Cardiac muscle cell (in vitro differentiated cells and primary cell): ENCODE measurements at places on chromosomes 5 and 9.
A peak's percentile ranks its signal among the peaks of the same experiment; 100 is the strongest.

- no peak for DNase-seq
Observed at GRCh38 chr5:35987776-35988175, 3.4 kb downstream of the UGT3A1 start.

DNA sequence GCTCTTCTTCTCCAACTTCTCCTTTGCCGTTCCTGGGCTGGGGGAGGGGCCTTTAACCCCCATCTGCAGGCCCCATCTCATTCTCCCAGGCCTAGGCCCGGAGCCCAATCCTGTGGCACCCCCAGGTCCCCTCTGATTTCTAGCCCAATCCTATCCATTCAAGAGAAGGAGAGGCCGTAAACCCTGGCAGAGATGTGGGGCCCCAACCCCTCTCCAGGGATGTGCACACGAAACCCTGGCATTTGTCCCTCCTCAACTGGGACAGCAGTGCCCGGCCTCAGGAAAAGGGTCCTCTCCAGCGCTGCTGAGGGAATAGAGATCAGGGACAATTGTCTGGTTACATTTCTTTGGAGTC is 24.2 kb upstream of the ADAMTS2 start:
- DNase-seq: no peak

DNA sequence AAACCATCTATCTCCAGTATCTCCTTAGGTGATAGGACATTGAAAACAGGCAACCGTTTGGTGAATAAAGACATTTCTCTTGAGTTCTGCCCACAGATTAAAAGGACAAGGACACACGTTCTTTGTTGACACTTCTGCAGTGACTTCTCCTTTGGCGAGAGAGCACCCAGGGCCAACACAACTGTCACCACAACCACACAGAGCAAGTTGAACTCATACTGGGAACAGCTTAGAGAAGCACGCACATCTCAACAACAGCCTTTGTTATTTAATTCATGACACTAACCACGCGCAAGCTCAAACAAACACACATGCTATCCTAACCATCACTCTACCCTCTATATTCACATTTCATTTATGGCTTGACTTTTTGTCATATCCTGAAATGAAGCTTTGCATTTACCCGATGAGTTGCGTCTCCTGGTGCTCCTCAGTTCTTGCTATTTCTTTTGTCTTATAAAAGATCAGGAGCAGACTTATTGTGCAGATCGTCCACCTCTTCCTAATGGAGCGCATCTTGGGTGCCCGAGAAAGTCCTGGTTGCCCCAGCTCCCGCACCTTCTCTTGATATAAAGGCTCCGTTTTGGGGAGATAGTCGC is 543 bp downstream of the ST8SIA4 start:
- no peak for DNase-seq

DNA sequence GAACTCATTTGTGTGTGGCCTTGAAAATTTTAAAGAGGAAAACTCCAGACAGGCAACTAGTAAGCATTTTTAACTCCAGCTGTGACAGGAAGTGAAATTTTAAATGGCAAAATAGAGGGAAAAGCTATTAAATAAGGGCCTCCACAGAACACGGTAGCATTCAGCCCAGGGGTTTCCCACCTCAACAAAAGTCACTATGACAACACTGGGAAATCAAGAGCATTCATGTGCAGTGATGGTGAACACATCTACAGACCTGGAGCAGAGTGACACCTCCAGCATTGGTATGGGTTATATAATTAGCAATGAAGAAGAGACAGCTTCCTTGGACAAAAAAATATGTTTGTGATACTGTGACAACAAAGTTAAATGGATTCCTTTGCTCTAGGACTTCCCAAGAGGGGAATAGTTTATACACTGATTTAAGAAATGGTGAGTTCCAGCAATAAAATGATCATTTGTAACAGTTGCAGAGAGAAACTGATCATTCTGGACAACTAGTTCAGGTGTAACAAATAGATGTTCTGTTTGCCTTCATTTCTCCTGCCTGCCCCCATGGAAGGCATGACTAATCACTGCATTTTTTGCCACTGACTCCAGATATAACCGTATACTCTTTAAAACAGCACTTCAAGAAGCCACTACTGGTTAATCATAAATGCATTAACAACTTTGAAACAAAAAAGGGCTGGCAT is 93.3 kb upstream of the SLC44A1 start:
- DNase-seq: peak; percentile 30

DNA sequence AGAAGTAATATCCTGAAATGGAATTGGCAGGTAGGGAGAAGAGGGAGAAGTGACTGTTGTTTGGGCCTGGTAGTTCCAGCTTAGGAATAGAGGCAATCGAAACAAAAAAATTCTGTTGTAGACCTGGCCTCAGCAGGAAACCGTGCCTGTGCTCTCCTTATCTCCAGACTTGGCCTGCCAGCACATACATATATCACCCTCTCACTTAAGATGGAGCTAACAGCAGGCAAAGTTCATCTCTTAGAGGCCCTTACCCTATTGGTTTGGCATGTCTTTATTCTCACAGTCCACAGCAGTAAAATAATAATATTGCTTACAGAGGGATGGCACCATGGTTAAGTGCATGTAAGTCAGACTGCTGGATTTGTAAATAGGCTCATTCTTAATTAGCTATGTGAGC is 19.6 kb upstream of the TNC start:
- DNase-seq: no peak

- DNase-seq: no peak
Observed at GRCh38 chr5:87298692-87299362, 31.1 kb downstream of the RASA1 start.

DNA sequence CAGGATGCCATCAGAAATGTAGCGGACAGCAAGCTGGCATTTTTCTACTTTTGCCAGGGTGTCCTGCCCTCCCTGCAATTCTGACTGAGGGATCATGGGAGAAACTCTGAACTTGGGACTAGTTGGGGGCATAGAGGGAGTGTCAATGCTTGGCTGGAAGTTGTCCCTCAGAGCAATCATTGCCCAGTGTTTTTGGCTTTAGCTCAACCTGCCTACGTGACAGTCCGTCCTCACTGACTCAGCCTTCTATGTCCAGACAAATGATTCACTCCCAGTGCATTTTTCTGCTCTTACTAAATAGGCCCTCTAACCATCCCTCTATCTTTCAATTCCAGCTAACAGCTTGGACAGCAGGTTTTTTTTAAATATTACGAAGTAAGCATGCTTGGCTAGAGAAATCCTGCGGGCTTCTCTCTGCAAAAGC is 627.4 kb downstream of the TLR4 start:
- DNase-seq: no peak

DNA sequence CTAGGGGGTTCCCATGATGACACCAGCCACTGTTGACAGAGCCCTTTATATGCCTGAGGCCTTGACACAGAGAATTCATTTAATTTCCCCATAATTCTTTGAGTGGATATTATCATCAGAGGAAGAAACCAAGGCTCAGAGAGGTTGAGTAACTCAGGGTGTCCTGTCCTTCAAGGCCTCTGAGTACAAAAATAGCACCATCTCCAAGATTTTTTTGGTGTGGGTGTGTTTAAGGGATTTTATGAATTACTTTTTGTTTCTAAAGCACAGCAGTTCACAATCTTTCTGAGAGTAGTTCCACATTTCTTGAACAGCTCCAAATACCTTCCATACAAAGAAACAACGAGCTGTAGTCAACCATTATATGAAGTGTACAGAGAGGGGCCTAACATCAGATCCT is 6.2 kb upstream of the GSN start:
- DNase-seq: no peak

DNA sequence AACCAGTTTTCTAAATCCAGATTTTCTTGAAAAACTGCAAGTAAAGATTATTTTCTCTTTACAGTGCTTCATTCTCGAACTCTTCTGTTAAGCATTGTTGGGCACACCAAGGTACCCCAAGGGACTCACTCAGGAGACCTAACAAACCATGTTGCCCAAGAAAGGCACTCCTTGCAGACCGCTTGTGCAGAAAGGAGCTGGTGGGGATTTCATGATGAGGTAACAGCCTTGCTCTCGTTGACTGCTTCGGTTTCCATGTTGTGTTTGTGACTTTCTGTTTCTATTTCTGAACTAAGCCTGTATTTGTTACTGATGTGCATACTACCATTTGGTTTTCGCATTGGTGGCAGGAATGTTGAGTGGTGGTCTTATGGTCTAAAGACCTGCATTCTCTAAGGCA is 266.6 kb upstream of the DAP start:
- no peak for DNase-seq

DNA sequence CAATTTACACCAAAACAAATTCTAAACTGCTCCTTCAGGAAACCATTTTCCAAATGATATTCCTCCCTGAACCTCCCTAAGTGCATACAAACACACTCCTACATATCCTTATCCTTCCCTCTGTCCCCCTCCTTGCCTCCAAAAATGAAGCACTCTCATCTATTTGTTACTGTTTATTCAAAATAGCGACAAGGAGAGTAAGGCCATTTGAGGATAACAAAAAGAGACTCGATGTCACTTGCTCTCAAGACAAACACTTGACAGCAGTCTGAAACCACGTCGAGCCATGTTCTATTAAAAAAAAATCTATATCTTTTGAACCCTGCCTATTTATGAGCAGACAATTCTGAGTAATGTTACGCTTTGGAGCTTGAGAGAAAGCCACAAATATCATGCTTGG is 547.9 kb downstream of the DTWD2 start:
- no peak for DNase-seq

- peak; percentile 34 for DNase-seq
Observed at GRCh38 chr9:20692554-20692953, 8.5 kb downstream of the FOCAD start.

DNA sequence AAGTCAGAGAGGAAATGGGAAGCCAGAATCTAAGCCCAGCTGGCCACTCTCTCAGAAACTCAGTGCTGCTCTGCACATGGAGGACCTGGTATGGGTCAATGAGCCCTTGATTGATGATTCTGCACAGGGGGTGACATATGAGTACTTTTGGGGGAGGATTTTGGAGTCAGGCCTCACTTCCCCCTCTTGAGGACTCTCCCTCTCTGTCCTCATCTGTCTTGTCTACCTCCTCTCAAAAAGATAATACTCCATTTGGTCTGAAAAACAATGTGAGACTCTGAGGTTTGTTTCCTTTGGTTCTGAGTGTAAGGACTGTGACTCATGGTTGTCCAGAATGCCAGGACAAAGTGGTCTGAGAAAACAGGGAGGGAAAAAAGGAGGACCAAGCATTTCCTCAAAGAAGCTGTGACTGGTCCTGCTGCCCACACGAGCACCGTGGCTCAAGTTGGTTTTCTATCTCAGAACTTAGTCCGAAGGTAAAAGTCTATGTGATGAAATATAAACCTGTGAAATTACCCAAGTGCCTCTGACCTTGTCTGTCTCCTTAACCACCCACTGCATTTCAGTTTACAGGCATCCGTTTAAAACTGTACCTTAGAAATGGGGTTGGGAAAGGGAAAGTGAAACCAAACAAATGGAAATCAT is 11.1 kb downstream of the TTC39B start:
- no peak for DNase-seq

GRCh38 chr5:17425385-17426070 is 72.5 kb upstream of the TAF11L2 start:
- no peak for DNase-seq

GRCh38 chr5:36571401-36572042 is 34.9 kb upstream of the SLC1A3 start:
- DNase-seq: peak; percentile 19

DNA sequence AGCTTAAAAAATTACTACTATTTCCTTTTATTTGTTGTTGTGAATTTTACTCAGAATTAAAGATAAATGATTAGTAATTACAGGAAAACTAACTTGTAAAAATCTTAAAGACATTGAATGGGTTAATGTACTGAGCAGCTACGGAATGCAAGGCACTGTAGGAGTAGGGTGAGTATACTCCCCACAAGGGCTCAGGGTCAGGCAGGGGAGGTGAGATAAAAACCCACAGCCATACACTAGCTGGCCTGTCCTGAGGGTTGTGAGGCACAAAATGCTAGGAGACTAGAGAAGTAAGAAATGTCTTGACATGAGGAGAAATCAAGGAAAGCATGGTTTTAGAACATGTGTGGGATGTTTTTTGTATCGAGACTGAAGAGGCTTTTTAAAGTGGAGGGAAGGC is 13.4 kb downstream of the ZBED3 start:
- no peak for DNase-seq

GRCh38 chr5:4205398-4205797 is 609.8 kb downstream of the IRX1 start:
- peak; percentile 20 for DNase-seq

DNA sequence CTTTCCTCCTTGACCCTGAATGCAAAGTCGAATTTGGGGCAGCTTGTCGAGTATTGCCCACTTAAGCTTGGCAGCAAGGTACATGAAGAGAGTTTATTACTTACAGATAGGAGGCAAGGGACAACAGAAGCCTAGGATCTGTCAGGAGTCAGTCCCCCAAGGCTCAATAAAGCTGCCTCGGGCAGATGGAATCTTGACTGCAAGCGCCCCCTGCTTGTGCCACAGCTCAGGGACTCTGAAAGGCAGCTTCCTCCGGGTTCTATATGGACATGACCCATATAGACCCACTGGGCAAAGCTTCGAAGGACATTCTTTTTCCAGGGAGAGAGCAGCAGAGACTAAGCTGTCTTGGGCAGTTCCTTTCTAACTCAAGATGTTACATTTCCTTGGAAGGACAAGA is 971.5 kb downstream of the EFNA5 start:
- no peak for DNase-seq

DNA sequence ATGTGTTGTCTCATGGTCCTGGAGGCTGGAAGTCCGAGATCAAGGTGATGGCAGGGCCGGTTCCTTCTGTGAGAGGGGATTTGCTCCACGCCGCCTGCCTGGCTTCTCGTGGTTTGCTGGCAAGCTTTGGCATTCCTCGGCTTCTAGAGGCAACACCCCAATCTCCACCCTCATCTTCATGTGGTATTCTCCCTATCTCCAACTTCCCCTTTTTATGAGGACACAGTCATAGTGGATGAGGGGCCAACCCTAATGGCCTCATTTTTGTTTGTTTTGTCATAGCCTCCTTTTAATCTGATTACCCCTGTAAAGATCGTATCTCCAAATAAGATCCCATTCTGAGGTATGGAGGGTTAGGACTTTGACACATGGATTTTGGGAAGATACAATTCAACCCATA is 41.7 kb upstream of the CLK4 start:
- DNase-seq: no peak

DNA sequence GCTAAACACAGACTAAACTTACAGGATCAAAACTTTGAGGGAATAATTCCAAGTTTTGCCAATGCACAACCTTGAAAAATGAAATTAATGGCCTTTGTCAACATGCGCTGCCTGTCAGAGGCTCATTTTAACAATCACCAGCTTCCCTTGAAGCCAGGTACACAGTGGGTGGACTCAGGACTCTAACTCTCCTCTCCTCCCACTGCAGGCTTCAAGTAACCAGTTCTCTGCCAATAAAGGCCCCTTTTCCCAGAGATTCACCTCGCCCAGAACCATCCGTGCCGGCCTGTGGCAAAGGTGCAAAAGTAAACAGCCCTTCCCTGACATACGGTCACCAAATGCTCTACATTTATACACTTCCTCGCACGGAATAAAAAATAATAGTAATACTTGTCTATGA is 18.4 kb upstream of the FBP2 start:
- no peak for DNase-seq

GRCh38 chr9:89419978-89420394 is 77.9 kb downstream of the SEMA4D start:
- no peak for DNase-seq

GRCh38 chr5:125057912-125058826 is 311.7 kb upstream of the ZNF608 start:
- no peak for DNase-seq
